Heart right ventricle (tissue), 16 donors: ENCODE measurements at places on chromosomes 5 and 9.

GRCh38 chr9:121698627-121699570 lies 47.5 kb downstream of the DAB2IP start:
- peak; percentile 74 for DNase-seq

DNA sequence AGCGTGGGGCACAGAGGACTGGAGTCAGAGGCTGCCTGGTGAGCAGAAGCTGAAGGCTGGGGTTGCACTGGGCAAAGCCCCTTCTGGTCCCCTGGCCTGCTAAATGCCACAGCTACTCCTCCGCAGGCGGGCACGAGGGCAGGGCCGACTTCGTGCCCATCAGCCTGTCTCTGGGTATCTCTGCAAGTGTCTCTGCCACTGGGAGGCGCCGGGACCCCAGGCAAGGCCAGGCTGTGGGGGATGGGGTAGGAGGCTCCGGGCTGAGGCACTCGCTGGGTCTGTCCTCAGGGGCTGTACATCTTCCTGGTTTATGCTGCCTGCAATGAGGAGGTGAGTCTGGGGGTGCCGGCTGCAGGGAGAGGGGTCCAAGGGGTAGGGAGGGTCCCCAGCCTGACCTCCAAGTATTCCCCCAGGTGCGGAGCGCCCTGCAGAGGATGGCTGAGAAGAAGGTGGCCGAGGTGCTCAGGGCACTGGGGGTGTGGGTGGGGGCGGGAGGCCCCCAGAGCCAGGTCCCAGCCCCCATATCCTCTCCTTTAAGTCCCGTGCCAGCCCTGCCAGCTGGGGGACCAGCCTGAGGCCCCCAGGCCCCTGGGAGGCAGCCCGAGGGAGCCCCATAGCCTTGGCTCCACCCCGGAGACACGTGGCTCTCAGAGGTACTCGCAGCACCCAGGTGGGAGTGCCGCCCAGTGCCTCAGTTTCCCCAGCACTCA lies 25.1 kb downstream of the ADGRD2 start:
- DNase-seq, result no peak

DNA sequence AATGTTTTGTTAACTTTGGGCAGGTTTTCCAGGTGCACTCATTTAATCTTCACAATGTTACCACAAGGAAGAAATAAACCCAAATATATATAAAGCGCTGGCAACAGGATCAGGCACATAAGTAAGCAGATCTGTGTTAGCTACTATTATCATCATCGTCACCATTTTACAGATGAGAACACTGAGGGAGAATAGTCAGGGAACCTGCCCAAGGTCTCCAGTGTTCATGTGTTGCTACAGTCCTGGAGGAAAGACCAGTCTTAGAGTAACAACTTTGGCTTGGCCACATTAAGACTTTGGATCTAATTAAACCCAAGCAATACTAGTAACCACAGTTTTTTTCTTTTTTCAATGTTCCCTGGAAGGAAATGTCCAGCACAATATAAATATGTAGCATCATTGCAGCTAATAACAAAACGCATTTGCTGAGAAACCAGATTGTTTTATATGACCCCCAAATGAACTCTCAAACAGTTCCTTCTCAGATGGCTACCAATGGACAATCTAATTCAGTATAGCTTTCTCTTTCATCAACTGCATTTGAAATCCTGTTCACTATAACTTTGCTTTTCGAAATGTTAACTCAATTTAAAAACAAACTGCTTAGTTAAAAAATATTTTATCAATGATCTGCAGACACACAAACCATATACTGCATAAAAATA lies 11.8 kb downstream of the NREP start:
- DNase-seq, result no peak

DNA sequence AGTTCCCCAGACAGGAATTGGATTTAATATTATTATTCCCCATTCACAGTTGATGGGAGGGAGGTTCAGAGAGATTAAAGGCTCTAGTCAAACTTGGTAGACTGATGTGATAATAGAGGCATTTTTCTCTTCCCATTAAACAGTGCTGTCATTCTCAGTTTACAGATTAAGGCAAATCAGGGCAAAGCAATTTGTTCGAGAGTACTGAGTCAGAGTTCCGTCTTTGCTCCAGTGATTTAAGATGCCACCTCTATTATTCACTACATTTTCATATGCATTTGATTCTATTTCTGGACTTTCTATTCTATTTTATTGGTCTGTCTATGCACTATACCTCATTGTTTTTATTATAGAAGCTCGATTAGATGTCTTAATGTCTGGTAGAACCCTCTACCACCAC lies 201.0 kb upstream of the RAI14 start:
- no peak for DNase-seq

DNA sequence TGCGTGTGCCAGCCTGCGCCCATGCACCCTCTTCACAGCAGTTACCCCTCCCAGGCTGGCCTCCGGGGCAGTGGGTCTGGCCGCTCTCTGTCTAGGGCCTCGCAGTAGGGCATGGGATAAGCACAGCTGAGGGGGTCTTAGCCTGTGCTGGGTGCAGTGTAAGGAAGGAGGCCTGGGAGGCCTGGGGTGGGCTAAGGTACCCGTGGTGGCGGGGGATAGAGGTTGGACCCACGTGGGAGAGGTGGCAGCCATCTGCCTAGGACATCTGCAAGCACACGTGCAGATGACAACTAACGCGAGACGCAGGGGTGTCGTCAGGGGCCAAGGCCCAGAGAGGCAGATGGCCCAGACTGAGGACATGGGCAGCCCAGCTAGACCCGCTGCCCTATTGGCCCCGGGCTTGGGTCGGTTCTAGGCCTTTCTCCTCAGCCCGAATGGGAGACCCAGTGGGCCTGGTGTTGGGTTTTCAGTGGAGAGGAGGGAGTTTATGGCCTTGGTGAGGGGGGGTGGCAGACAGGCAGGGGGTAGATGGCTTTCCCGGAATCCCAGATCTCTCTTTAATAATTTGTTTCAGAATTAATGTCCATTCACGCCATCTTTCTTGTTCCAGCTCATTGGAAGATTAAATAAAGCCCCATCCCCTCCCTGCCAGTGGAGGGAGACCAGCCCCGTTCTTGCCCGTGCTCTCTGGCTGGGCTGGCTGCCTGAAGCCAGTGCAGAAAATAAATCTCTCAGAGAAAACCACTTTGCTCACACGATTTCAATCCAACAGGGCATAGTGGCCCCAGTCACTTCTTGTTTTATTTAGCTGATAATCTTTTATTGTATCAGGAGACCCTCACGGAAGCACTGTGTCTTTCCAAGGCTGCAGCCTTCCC lies 154.2 kb downstream of the GAPVD1 start:
- no peak for DNase-seq

- DNase-seq, result no peak
Measured at GRCh38 chr5:53893626-53894025, 333.2 kb downstream of the NDUFS4 start.

- DNase-seq, result no peak
Measured at GRCh38 chr9:101254733-101255433, 129.9 kb downstream of the BAAT start.

- no peak for DNase-seq
Measured at GRCh38 chr5:41334758-41335157, 121.4 kb upstream of the C6 start.

GRCh38 chr9:136204145-136204805 lies 653 bp downstream of the LHX3 start:
- no peak for DNase-seq

DNA sequence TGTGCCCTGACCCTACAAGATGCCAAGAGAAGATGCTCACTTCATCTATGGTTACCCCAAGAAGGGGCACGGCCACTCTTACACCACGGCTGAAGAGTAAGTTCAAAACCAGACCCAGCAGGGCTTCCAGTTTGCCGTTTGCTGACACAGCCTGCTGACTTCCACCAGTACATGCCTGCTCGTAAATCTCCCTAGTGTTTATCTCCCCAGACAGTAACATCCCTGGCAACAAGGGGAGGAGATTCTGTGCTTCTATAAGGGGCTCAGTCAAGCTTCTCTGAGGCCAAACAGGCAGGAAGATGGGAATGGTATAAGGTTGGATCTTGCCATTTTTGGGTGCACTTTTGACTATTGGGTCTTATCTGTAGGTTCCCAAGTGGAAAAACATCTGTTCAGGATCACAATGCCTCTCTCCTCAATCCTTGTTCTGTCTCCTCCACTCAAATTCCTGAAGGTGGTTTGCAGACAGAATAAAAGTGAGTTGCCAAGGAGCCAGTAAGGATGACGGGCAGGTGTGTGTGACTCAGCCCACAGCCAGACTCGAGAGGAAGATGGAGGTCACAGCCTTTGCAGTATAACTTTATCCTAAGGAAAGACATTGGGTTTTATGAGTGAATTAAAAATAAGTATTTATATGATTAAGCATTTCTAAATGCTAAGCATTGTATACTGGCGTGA lies 1.9 kb downstream of the MLANA start:
- DNase-seq, result no peak

GRCh38 chr5:52269859-52270258 lies 517.9 kb upstream of the ITGA1 start:
- no peak for DNase-seq

GRCh38 chr9:128082151-128082550 lies 14.1 kb downstream of the SLC25A25 start:
- DNase-seq, result no peak

DNA sequence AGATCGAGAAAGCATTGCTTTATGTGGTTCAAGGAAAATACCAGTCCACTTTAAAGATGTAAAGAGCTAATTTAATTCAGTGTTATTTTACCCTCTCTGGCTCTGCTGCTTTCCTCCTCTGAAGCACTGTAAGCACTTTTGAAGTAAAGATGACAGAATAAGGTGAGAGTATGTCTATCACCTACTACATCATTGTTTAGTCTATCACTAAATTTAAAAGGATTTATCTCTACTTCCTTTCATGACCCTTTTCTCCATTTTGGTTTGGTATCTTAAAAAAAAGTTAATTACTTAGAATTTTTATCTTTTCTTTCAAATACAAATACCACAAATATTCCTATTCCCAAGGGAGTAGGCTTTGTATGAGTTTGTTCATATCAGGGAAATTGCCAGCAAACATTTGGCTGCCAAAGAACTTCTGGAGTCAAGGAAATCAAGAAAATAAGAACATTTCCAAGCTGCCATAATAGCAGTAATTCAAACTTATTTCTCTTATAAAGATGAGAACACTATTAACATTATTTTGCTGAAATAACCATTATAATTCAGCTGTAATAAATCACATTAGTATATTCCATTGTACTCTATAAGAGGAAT lies 77.8 kb downstream of the SLC38A9 start:
- peak; percentile 53 for DNase-seq

DNA sequence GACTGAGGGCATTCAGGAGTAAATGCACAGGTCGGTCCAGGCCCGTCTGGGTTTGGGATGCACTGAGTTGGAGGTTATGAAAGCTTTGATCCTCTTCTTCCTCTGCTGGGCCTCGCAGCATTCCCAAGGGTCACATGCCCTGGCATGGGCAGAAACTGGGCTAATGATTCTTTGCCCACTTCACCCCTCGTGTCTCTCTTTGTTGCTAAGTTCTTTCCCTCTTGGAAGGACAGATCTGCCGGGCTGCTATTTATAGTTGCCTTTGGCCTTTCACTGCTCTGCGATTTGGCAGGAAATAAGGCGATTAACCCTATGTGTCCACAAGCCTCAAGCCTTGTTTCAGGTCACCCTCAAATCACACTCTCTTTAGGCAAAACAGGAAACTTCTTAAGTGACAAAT lies 66.9 kb downstream of the ENTREP1 start:
- DNase-seq, result no peak

DNA sequence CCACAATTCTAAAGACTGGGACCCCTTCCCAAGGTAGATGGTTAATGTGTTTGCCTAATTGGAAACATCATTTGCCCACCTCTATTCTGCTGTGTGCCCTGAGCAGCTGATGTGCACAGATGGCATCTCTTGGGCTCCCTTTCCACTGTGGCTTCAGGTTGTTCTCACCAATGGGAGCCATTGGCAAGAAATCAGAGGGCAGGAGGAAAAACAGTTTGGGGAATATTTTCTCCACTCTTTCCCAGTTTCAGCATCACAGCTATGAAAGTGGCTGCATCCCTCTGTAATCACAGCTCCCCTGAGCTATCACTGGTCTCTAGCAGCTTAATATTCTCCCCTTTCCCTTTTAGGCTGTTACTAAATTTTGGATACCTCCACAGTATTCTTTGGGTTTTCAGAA lies 911.6 kb upstream of the SEMA6A start:
- no peak for DNase-seq

- no peak for DNase-seq
Measured at GRCh38 chr5:120122703-120123102, 341.4 kb upstream of the PRR16 start.

DNA sequence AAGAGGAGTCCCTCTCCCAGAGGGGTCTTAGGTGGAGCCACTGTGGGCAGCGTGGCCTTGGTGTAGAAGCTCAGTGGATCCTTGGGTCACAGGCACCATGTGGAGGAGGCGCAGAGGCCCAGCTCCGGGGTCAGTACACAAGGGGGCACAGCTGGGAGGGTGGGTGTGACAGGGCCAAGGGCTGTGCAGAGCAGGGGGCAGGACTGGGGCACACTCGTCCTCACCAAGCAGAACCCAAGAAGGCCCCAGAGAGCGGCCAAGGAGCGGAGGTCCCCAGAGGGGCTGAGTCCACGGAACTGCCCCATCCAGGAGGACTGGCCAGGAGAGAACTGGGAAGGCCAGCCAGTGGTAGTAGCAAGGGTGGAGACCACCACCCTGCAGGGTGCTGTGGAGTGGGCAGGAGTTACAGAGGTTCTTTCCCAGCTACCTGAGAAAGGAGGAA lies 2.5 kb upstream of the LPCAT1 start:
- DNase-seq, result no peak

DNA sequence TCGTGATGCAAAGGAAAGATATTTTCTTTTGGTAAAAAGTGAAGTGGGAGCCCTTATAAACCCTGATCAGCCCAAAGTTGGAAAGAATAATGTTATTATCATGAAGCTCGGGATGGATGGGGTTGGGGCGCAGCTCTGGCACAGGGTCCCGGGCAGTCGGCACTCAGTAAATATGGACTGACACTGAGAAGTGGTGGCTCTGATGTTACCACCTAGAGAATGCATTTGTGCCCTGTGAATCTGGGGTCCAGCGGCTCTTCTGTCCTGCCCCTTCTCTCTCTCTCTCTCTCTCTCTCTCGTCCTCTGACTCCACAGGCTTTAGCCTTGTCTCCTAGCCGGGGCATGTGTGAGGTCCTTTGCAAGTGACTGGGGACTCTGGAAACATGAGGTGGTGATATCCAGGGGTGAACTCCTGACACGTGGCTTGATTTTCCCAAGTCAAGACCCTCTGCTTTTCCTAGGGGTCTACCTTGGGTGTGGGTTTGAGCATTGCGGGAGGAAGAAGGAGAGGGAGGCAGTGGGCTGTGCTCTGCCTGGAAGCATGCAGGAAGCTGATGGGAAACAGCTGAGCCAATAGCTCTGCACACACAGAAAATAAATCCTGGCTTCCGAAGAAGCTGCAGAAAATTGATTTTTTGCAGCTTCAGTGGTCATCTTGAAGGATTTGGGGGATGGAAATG lies 162.7 kb downstream of the MACROH2A1 start:
- DNase-seq, result no peak

DNA sequence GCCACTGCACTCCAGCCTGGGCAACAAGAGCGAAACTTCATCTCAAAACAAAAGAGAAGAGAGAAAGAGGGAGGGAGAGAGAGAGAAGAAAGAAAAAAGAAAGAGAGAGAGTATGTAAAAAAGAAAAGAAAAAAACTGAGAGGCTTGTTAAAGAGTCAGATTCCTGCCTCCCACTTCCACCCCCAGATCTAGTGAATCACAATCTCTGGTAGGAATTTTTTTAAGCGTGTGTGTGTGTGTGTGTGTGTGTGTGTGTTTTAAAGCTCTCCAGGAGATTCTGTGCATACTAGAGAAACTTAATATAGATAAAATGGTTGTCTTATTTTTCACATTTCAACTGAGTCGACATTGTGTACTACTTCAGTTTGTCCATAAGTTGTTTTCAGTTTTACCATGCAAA lies 32.0 kb downstream of the SAR1B start:
- DNase-seq, result no peak
